ENCODE measurements at places on chromosomes 3 and 15.

- no peak for DNase-seq
Measured at GRCh38 chr3:106048946-106049481, 180.2 kb upstream of the CBLB start.

GRCh38 chr3:171173736-171174135 is 147.2 kb upstream of the SLC2A2 start:
- DNase-seq: no peak

GRCh38 chr3:147458995-147459704 is 50.0 kb downstream of the ZIC1 start:
- no peak for DNase-seq

- DNase-seq: no peak
Measured at GRCh38 chr3:3212781-3213440, 33.4 kb upstream of the CRBN start.

- DNase-seq: no peak
Measured at GRCh38 chr3:188365184-188365583, 211.2 kb downstream of the LPP start.

- DNase-seq: no peak
Measured at GRCh38 chr15:43153269-43153668, 19.9 kb downstream of the TMEM62 start.

GRCh38 chr15:27427276-27427675 is 456.3 kb downstream of the GABRG3 start:
- DNase-seq: no peak

GRCh38 chr3:142839831-142840230 is 49.1 kb downstream of the PCOLCE2 start:
- no peak for DNase-seq

Data from kidney epithelial cell (primary cell).